ENCODE measurements at places on chromosomes 7 and 10. TPM values are rescaled to one million over a fixed set of nuclear protein-coding genes. Genes with fewer than 3 reads are reported as not detected.

BAMBI gene
- total RNA-seq: 0.53 TPM

SH3PXD2A gene
- total RNA-seq: 24.5 TPM

CCL24 gene
- 27.1 TPM for total RNA-seq

TACR2 gene
- total RNA-seq: 11.1 TPM

DNA sequence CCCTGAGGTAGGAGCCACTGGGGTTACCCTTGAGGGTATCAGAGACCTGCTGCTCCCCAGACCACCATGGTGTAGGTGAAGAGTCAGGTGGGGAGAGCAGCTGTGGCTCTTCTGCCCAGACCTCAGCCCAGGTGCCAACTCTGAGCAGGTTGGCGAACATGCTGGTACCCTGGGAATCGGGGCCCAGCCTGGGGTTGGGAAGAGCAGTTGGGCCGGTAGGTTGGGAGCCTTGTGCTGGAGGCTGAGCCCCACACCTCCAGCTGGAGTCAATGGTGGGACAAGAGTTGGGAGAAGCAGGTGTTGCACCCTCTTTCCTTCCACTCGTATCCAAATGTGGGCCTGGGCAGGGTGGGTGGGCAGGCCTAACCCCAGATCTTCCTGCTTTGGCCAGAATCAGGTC, 114.5 kb downstream of the CDH23 start:
- no peaks in the 10 kb centered on the region for H3K4me1 ChIP-seq
- no peak for DNase-seq
- H3K4me3 ChIP-seq: no peak overlapping the region

DNA sequence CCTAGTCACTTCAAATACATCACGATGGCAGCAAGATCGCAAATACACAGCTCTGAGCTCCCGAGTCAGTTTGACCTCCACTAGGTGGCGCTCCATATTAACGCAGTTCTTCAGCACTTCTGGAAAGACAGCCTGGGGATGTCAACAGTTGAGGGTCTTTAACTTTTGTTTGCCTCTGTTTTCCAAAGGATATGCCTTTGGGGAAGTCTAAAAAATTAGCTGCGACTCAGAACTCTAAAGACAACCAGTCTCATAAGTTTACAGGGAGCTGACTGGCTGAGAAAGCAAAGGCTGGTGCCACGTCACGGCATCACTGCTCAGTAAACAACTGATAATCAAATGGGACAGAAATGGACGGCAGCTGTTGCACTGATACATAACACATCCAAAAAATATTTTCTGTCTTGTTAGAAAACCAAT, 458.8 kb downstream of the SORCS1 start:
- no peak overlapping the region for H3K27ac ChIP-seq
- no peak overlapping the region for H3K4me3 ChIP-seq
- DNase-seq: no peak

DNA sequence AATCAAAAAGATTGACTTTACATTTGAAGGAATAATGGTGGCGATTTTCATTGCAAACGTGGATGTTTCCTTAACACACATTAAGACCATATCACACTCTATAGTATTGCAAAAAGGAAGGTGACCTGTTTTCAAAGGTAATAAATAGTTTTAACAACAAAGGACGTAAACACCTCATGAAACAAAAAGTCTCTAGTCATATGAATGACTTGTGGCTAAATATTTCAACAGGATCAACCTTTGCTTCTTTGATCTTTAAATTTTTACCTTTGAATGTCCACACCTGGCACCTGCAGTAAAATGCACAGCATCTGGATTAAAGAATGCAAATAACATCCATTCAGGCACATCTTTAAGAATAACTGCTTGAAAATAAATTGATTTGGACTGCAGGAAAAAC, 30.0 kb upstream of the FERD3L start:
- no peaks in the 10 kb centered on the region for H3K36me3 ChIP-seq
- H3K4me3 ChIP-seq: no peak overlapping the region
- H3K27me3 ChIP-seq: no peaks in the 10 kb centered on the region
- no peak overlapping the region for H3K27ac ChIP-seq
- DNase-seq: no peak

GRCh38 chr10:9550810-9551209, 1466.9 kb upstream of the CELF2 start:
- DNase-seq: no peak
- no peaks in the 10 kb centered on the region for H3K27me3 ChIP-seq
- H3K4me1 ChIP-seq: no peaks in the 10 kb centered on the region
- H3K27ac ChIP-seq: no peak overlapping the region
- H3K4me3 ChIP-seq: no peak overlapping the region
- no peaks in the 10 kb centered on the region for H3K36me3 ChIP-seq

- DNase-seq: no peak
- H3K27ac ChIP-seq: no peak overlapping the region
- H3K27me3 ChIP-seq: no peaks in the 10 kb centered on the region
- no peaks in the 10 kb centered on the region for H3K36me3 ChIP-seq
Measured at GRCh38 chr7:143331179-143331801, 15.4 kb downstream of the CLCN1 start.
